ENCODE measurements at places on chromosomes 5 and 9. TPM values are rescaled to one million over a fixed set of nuclear protein-coding genes. Genes with fewer than 3 reads are reported as not detected.
A peak's percentile ranks its signal among the peaks of the same experiment; 100 is the strongest.

- no peak overlapping the region for H3K4me3 ChIP-seq
- H3K36me3 ChIP-seq: no peaks in the 10 kb centered on the region
- no peaks in the 10 kb centered on the region for H3K4me1 ChIP-seq
- no peak overlapping the region for H3K27ac ChIP-seq
Measured at GRCh38 chr9:15317836-15318235, 10.8 kb upstream of the TTC39B start.

GRCh38 chr9:4425319-4426045 lies 64.8 kb upstream of the SLC1A1 start:
- H3K27me3 ChIP-seq: no peaks in the 10 kb centered on the region
- H3K27ac ChIP-seq: no peak overlapping the region
- H3K4me1 ChIP-seq: peaks cover 13% of the 10 kb centered on the region

DNA sequence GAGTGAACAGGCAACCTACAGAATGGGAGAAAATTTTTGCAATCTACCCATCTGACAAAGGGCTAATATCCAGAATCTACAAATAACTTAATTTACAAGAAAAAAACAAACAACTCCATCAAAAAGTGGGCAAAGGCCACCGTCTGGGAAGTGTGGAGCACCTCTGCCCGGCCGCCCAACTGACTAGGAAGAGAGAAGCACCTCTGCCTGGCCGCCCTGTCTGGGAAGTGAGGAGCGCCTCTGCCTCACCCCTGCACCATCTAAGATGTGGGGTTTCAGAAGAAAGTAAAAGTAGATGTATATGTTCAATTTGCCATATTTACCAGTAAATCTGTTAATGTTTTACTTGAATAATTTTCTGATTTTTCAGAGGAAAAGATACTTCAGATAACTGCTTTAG lies 108.1 kb upstream of the TMEM161B start:
- H3K27me3 ChIP-seq: no peaks in the 10 kb centered on the region
- H3K36me3 ChIP-seq: no peaks in the 10 kb centered on the region
- no peak overlapping the region for H3K27ac ChIP-seq
- no peak for DNase-seq
- H3K4me1 ChIP-seq: peaks cover 2% of the 10 kb centered on the region
- no peak overlapping the region for H3K4me3 ChIP-seq

DNA sequence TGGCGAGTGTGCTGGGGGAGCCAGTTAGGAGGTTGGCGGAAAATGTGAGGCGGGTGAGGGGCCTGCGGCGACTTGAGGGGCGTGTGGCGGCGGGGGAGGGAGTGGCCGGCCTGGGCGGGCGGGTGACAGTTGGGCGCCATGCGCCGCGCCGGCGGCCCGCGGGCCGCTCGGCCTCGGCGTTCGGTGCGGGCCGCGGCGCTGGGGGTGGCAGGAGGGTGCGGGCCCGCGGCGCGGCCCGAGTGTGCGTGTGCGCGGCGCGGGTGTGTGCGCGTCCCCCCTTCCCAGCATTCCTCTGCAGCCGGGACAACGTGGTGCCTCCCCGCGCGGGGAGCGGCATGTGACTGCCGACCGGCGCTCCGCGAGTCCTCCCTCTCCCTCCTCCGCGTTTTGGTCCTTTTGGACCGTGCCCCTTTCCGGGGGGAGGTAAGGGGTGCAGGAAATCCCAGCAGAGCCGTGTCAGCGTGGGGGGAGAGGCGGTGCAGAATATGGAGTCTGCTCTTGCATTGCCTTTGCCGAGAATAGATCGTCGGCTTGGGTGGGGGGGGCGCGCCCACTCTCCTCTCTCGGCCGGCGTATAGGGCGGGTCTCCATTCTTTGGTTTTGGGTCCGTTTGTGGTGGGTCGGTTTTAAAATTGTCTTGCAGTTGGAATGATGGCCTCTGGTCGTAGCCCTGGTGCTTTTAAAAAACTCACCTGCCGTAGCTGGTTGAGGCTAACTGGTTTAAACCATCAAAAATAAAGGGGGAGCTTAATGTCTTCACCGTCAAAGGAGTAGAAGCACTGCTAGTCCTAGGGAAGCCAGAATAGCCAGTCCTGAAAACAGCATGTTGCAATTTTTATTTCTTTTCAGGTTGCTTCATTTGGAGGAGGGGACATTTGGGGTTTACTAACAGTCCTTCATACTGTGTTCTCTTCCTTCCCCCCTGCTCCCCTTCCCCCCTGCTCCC lies 2.0 kb downstream of the LARP1 start:
- H3K4me3 ChIP-seq: peak overlapping the region; percentile 73
- H3K36me3 ChIP-seq: no peaks in the 10 kb centered on the region
- H3K27ac ChIP-seq: peak overlapping the region; percentile 92
- H3K27me3 ChIP-seq: no peaks in the 10 kb centered on the region
- peak; percentile 73 for DNase-seq
- H3K4me1 ChIP-seq: peaks cover 15% of the 10 kb centered on the region

- H3K27ac ChIP-seq: no peak overlapping the region
- no peaks in the 10 kb centered on the region for H3K36me3 ChIP-seq
- H3K4me3 ChIP-seq: no peak overlapping the region
- peaks cover 14% of the 10 kb centered on the region for H3K27me3 ChIP-seq
Measured at GRCh38 chr5:139914218-139914807, 118.7 kb downstream of the PSD2 start.

DNA sequence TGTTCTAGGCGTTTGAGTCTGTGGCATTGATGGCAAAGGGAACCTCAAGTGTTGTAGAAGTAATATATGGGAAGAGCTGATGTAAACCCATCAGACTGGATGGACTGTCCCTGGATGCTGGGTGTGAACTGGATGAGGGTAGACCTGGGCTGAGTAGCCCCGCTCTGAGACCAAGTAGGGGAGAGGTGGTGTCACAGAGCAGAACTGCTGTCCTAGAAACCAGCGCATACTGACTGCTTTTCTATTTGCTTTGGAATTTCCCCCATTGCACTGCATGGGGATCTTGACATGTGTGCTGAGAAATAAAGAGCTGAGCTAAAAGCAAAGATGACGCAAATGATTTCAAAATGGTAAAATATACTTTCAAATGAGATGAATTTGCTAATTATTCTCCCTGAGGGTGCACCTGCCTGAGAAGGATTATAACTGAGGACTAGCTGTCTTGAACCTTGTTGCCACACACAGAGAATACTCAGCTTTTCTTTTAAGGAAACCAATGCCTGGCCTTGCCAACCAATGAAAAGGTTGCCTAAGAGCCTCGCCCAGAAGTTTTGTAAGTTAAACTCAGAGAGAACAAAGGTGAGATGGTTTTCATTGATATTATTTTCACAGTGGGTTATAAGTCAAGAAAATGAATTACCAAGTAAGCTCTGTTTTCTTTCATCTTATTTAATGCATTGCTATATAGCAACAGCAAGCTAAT lies 44.8 kb downstream of the NIM1K start:
- no peaks in the 10 kb centered on the region for H3K4me1 ChIP-seq
- DNase-seq: peak; percentile 29
- no peak overlapping the region for H3K27ac ChIP-seq
- no peaks in the 10 kb centered on the region for H3K27me3 ChIP-seq
- H3K4me3 ChIP-seq: no peak overlapping the region

- H3K27me3 ChIP-seq: no peaks in the 10 kb centered on the region
- H3K36me3 ChIP-seq: no peaks in the 10 kb centered on the region
- H3K27ac ChIP-seq: no peak overlapping the region
- no peaks in the 10 kb centered on the region for H3K4me1 ChIP-seq
- no peak overlapping the region for H3K4me3 ChIP-seq
Measured at GRCh38 chr9:133476036-133476931, 2.6 kb downstream of the SLC2A6 start.

The CHSY3 gene
- 0.33 TPM for polyA plus RNA-seq

- no peaks in the 10 kb centered on the region for H3K27me3 ChIP-seq
- peaks cover 7% of the 10 kb centered on the region for H3K36me3 ChIP-seq
- no peak overlapping the region for H3K27ac ChIP-seq
- H3K4me1 ChIP-seq: no peaks in the 10 kb centered on the region
- no peak for DNase-seq
Measured at GRCh38 chr9:37583522-37584121, 7.4 kb upstream of the FBXO10 start.

The LRRTM2 gene
- not detected for polyA plus RNA-seq

DNA sequence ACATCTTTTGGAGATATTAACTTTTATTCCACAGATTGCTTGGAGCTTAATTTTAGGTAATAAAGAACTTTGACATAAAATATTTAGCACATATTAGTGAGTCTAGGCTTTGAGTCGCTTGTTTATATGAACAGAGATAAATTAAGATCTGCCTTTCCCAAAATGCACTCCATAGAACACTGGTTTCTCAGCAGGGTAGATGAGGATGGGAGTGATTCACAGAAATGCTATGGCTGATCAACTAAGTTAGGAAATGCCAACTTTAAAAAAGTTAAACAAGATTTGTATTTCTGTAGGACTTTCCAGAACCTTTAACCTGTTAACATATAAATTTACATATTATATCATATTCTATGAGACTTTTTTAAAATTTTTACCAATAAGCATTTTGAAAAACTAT lies 65.2 kb downstream of the STARD4 start:
- DNase-seq: no peak
- no peaks in the 10 kb centered on the region for H3K27me3 ChIP-seq
- H3K4me1 ChIP-seq: no peaks in the 10 kb centered on the region
- no peak overlapping the region for H3K27ac ChIP-seq

The IL5 gene
- polyA plus RNA-seq: 0.43 TPM

The CNTNAP3 gene
- 0.86 TPM for polyA plus RNA-seq

- H3K4me3 ChIP-seq: no peak overlapping the region
- H3K27me3 ChIP-seq: no peaks in the 10 kb centered on the region
- H3K36me3 ChIP-seq: no peaks in the 10 kb centered on the region
- no peaks in the 10 kb centered on the region for H3K4me1 ChIP-seq
- DNase-seq: no peak
- H3K27ac ChIP-seq: no peak overlapping the region
Measured at GRCh38 chr5:16013334-16014065, 166.1 kb downstream of the MARCHF11 start.

DNA sequence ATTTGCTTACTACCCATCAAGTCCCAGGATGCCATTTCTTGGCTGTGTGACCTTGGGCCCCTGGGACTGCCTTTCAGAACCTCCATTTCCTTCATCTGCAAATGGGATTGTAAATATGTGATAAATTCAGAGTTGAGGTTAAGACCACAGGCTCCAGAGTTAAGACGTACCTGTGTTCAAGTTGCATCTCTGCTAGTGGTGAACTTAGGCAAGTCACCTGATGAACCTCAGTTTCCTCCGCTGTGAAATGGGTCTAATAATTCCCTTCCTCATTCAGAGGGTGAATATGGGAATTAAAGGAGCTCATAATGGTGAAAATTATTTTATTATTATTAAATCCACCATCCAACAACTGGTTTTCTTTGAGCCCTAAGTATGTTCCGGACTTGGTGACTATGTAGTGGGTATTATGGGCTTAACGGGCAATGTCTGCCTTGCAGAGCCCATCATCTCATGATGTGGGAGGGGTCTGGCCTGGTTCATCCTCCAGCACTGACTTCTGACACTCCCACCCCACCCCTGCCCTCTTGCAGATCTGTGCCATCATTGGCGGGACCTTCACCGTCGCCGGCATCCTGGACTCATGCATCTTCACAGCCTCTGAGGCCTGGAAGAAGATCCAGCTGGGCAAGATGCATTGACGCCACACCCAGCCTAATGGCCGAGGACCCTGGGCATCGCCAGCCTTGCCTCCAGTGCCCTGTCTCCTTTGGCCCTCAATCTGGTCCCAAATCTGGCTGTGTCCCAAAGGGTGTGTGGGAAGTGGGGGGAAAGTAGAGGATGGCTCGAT lies 8.9 kb upstream of the RPL26L1 start:
- H3K4me3 ChIP-seq: no peak overlapping the region
- H3K27me3 ChIP-seq: no peaks in the 10 kb centered on the region
- H3K4me1 ChIP-seq: no peaks in the 10 kb centered on the region
- no peak for DNase-seq
- peaks cover 14% of the 10 kb centered on the region for H3K36me3 ChIP-seq

GRCh38 chr5:128455841-128456361 lies 82.1 kb downstream of the FBN2 start:
- no peaks in the 10 kb centered on the region for H3K4me1 ChIP-seq
- DNase-seq: no peak
- H3K27me3 ChIP-seq: no peaks in the 10 kb centered on the region
- H3K27ac ChIP-seq: no peak overlapping the region
- H3K4me3 ChIP-seq: no peak overlapping the region
- H3K36me3 ChIP-seq: no peaks in the 10 kb centered on the region

DNA sequence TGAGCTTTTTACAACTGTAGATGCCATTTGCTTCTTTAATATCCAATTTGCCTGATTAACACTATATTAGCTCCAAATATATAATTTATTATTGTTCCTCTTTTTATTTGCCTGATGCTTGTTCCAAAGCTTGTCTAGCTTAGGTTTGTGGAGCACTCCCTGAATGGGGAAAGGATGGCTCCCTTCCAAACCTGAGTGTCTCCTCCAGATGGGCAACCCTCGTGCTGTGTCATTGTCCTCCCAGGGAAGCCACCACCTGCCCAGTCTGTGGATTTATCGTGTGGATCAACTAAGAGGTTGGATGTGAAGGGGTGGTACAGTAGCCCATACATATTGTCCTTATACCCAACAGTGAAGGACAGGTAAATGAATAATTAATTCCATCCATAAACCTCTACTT lies 404.9 kb downstream of the CDK5RAP2 start:
- H3K27me3 ChIP-seq: no peaks in the 10 kb centered on the region
- no peak overlapping the region for H3K4me3 ChIP-seq
- DNase-seq: no peak
- H3K27ac ChIP-seq: no peak overlapping the region
- H3K36me3 ChIP-seq: no peaks in the 10 kb centered on the region

DNA sequence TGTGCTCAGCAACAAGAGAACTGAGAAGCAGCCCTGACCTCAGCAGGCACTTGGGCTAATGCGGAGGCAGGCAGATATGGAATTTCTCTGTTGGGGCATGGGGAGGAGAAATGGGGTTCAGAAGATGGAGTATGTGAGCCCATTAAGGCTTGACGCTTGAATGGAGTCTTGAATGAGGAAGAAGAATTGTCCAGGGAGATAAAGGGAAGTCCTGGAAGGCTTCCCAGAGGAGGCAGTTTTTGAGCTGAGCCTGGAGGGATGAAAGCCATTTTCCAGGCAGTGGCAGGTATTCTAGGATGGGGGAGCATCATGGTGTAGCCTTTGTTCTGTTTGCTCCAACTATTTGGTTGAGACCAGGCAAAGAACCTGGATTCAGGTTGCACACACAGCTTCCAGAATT lies 34.5 kb downstream of the FGF18 start:
- no peaks in the 10 kb centered on the region for H3K4me1 ChIP-seq
- H3K4me3 ChIP-seq: no peak overlapping the region
- no peak overlapping the region for H3K27ac ChIP-seq
- no peaks in the 10 kb centered on the region for H3K36me3 ChIP-seq

The CYFIP2 gene
- polyA plus RNA-seq: 33.4 TPM

All from small intestine (tissue), 16 donors.